Activated CD4-positive, alpha-beta T cell treated with anti-CD3 and anti-CD28 coated beads for 1 hour (primary cell): ENCODE measurements at places on chromosomes 11 and 22.

DNA sequence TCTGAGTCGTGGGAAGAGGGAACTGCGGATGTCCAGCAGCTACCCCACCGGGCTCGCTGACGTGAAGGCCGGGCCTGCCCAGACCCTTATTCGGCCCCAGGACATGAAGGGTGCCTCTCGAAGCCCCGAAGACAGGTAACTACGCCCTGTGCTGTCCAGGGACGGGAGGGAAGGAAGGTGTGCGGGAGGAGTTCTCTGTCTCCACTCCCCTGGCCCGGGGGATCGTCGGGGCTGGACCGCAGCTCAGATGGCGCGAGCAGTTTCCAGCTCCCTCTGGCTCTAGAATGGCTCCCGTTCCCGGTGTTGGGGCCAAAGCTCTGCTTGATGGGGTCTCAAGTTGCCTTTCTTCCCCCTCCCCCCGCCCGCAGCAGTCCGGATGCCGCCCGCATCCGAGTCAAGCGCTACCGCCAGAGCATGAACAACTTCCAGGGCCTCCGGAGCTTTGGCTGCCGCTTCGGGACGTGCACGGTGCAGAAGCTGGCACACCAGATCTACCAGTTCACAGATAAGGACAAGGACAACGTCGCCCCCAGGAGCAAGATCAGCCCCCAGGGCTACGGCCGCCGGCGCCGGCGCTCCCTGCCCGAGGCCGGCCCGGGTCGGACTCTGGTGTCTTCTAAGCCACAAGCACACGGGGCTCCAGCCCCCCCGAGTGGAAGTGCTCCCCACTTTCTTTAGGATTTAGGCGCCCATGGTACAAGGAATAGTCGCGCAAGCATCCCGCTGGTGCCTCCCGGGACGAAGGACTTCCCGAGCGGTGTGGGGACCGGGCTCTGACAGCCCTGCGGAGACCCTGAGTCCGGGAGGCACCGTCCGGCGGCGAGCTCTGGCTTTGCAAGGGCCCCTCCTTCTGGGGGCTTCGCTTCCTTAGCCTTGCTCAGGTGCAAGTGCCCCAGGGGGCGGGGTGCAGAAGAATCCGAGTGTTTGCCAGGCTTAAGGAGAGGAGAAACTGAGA lies 1.4 kb downstream of the ADM start:
- DNase-seq, result no peak

GRCh38 chr11:31680770-31681169 lies 130.4 kb downstream of the PAX6 start:
- no peak for DNase-seq

GRCh38 chr11:130881475-130882137 lies 34.7 kb downstream of the SNX19 start:
- no peak for DNase-seq

GRCh38 chr22:44401783-44402110 lies 89.0 kb upstream of the SHISAL1 start:
- no peak for DNase-seq

GRCh38 chr11:69801513-69802335 lies 17.5 kb downstream of the FGF3 start:
- no peak for DNase-seq

DNA sequence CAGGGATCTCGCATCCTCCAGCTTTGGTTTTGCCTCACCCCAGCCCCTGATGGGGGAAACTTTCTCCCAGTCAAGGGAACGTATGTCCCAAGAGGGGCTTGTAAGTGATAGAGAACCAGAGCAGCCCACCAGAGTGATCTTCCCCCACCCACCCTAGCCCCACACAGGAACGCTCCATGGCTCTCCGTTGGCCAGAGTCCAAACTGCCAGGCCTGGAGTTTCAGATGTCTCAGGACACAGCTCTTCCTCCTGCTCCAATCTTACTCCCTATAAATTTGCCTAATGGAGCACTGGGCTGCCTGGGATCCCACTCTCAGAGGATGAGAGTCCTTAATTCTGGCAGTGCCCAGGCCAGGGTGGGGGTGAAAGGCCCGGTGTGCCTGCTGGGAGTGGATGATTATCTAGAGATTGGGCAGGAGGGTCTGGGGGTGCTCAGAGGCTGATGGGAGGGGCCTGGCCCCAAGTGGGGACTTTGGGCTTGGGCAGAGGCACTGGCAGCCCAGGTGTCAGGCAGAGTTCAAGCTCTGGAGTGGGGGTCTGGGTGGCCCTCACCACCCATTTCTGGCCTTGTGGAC lies 79.9 kb downstream of the WNT7B start:
- DNase-seq, result no peak

- no peak for DNase-seq
These were observed 103.4 kb downstream of the ATXN10 start for GRCh38 chr22:45775062-45775461.

- peak; percentile 27 for DNase-seq
These were observed 469 bp upstream of the OSBP2 start for GRCh38 chr22:30694171-30694639.

GRCh38 chr11:134583397-134583990 lies 171.5 kb upstream of the B3GAT1 start:
- DNase-seq, result no peak

GRCh38 chr11:81647374-81647773 lies 1086.3 kb downstream of the FAM181B start:
- DNase-seq, result no peak

GRCh38 chr11:46726206-46726862 lies 7.3 kb downstream of the F2 start:
- no peak for DNase-seq

DNA sequence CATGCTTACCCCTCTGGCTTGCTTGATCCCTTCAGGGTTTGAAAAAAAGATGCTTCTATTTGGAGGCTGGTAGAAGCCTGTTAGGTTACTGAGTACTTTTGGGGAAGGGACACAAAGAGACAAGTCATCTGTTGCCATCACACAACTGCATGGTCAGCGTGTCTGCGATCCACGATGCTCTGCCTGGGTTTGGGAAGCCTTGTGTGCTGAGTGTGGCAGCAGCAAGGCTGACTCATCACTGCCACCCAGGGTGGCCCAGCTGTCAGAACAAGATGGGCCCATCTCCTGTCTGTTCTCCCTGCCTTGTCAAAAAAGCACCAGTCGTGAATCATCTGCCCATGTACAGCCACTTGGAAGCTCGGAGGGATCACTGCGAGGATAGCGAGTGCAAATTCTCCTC lies 26.2 kb downstream of the UBASH3B start:
- no peak for DNase-seq

- DNase-seq, result no peak
These were observed 935 bp downstream of the ZNF143 start for GRCh38 chr11:9461760-9462134.

DNA sequence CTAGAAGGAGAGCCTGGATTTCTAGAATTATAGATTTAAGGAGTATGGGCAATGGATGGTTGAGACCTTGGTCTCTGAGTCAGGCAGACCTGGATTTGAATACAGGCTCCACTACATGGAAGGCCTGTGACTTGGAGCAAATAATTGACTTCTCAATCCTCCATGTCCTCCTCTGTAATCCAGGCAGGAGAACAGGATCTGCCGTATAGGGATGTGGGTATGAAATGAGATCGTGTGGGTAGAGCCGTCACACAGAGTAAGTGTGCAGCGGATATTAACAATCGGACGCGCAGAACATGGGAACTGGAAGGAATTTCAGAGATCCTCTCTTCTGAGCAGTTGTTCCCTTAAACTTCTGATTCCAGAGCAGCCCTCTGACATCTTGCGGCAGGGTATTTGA lies 11.5 kb upstream of the TMPRSS13 start:
- DNase-seq, result no peak

DNA sequence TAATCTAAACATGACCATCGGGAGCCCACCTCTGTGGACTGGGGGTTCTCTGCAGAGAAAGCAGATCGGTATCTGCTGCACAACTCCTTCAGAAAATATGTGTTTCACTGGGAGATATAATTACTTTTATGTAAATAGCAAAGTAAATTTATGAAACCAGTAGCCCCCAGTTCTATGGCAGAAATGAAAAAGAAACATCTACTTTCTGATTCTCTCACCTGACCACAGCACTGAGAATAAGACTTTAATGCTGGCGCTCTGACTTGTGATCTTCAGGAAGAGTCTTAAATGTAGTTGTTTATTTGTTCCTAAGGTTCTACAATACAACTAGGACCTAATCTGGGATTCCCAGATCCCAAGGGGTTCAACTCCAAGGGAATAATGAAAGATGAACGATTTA lies 518.0 kb downstream of the DLG2 start:
- DNase-seq, result no peak

GRCh38 chr11:111091321-111091938 lies 154.1 kb upstream of the POU2AF2 start:
- no peak for DNase-seq
